Left hindlimb (tissue), 1 donor: ENCODE measurements at places on chromosomes 16 and 17.

DNA sequence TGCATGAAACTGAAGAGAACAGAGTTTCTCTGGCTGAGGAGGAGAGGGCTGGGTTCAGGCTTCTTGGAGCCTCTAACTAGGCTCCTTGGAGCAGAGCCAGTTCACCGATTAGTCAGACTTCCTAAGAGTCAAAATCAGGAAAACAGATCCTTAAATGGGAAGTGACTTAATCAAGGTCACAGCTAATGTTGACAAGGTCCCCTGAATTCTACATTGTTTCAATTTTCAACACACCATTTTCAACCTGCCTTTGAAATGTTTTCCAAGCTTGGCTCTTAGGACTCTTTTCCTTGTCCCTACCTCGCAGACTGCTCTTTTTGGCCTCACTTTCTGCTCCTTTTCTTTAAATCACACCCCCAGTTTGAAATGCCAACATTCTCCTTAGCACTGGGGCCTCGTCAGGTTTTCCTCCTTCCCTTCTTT, 16.3 kb downstream of the MYL4 start:
- no peak for DNase-seq

DNA sequence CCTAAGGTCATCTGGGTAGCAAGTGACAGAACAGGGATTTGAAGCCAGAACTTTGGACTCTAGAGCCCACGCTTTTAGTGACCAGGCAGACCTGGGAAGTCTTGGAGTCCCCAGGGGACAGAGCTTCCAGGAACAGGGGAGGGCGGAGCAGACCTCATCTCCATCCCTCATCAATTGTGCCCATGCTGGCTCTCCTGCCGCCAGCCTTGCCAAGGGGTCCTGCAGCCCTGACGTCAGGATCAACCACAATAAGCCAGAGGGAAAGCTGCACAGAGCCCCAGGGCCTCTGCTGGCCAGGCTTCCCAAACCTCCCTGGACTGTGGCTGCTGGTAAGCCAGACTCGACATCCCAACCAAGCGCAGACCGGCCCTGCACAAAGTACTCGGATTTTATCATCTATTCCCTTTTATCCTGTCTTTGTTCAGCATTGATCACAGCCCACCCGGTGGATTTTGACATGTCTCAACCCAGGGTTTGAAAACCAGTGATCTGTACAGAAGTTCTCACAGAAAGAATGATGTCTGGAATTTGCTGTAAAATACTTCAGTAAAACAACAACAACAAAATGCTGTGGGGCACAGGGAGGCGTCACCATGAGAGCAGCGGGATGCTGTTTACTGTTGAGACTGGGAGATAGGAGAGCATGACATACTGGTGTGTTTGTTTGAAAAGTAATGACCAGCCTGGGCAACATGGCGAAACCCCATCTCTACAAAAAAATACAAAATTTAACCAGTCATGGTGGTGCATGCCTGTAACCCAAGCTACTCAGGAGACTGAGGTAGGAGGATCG, 11.8 kb downstream of the C16orf74 start:
- no peak for DNase-seq

DNA sequence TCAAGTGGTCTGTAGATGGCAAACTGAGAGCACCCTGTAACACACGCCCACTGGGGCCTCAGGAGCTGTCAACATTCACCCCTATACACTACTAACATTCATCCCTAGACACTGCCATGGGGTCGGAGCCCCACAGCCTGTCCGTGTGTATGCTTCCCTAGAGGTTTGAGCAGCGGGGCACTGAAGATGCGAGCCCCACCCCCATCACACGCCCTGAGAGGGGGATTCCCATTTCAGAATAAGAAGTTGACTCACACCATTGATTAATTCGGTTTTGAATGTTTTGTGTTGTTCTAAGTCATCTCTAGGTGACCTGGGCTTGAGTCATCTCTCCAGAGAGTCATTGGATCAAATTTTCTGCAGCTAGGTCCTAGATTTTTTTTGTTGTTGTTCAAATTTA, 37.3 kb upstream of the MMD start:
- DNase-seq, result no peak

GRCh38 chr16:66484453-66485213, 57.5 kb downstream of the BEAN1 start:
- DNase-seq, result no peak
